ENCODE measurements at places on chromosomes 4 and X.

DNA sequence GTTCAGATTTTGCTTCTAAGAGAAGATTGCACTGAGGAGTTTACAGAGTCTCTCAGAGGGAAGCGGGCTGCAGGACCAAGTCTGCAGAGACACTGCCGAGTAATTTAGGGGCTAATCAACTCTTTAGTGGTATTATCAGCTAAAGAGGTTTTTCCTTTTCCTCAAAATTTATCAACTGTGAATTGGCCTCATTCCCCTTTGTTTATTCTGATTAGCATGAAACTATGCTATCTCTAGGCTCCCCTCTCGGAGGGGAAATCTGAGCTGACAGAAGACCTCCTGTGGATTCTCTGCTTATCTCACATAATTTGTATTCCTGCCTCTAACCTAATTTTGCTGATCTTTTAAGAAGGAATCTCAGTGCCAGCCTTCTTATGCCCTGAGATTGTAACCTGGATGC lies 201.0 kb downstream of the DCTD start:
- DNase-seq: no peak

DNA sequence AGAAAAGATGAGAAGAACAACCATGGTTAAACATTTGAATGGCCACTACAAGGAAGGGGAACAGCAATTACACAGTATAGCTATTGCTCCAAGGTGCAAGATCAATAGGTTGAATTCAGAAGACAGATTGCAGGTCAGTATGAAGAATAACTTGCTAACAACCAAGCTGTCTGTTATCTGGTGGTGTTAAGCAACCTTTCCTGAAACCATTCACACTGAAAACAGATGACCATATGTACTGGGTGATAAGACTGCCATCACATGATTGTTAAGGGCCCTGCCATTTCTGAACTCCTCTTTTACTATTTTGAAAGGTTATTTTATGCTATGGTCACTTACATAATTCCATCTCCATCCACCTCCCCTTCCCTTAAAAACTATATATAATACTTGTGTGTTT lies 6.8 kb downstream of the GABRA3 start:
- no peak for DNase-seq

- no peak for DNase-seq
These were observed 29.8 kb upstream of the KLF3 start for GRCh38 chr4:38634047-38634759.

DNA sequence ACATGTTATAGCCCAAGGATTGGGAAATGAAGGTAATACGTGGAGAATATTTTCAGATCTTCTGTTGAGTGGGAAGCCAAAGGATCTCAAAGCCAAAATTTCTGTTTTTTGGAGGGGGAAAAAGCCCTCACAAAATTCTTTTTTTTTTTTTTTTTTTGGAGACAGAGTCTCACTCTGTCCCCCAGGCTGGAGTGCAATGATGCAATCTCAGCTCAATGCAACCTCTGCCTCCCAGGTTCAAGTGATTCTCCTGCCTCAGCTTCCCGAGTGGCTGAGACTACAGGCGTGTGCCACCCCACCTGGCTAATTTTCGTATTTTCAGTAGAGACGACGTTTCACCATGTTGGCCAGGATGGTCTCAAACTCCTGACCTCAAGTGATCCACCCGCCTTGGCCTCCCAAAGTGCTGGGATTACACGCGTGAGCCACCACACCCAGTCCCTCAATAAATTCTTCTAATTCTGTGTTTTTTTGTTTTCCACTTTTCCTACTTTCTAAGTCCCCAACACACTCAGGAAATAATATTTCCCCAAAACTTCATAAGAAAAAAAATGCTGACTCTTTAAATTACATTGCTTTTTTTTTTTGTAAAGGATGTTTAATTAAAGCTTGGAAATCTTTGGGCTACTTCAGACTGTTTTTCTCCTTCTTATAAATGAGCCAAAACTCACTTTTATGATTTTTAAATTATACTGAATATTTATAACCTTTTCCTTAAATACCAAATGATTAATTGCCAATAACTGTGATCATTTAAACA lies 51.6 kb downstream of the RPS3A start:
- no peak for DNase-seq

- DNase-seq: no peak
These were observed 181.0 kb upstream of the EOLA2 start for GRCh38 chrX:150119323-150119722.

- DNase-seq: no peak
These were observed 595.3 kb downstream of the BCOR start for GRCh38 chrX:39502486-39502885.

DNA sequence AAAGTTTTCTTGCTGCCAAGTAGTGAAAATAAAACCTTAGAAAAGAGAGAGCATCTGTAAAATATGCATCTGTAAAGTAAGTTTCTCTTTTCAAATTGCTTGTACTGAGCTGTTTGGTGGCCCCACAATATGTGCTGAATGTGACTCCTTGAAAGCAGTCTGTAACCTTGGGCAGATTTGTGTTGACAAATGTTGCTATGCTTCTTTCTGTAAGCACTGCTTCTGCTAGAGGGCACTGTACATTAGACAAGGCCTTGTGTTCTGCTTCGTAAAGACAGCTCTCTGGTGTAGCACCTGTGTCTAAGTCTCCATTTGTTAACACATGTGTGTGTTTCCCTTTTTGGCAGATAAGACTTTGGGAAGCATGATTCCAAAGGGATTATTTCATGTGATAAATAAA lies 56.6 kb upstream of the NRK start:
- DNase-seq: no peak

GRCh38 chr4:185712350-185713024 lies 99.5 kb downstream of the SORBS2 start:
- DNase-seq: no peak

GRCh38 chr4:160184884-160185283 lies 1082.0 kb downstream of the RAPGEF2 start:
- no peak for DNase-seq

DNA sequence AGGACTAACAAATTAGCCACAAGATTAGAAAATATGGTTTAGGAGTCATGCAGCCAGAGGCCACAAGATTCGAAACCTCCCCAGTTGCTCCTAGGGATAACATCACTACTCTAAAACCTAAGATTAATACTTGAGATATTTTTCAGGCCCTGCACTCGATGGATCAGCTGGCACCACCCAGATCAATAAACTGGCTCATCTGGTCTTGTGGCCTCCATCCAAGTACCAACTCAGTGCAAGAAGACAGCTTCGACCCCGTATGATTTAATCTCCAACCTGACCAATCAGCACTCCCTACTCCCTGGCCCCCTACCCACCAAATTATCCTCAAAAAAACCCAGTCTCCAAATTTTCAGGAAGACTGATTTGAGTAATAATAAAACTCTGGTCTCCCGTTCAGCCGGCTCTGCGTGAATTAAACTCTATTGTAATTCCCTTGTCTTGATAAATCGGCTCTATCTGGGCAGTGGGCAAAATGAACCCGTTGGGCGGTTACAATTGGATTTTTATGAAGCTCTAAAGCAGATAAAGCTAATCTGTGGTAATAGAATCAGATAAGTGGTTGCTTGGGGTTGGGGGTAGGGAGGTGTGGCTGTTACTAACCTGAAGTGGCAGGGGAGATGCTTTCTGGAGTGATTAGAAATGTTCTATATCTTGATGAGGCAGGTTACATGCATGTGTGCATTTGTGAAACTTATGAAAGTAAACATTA lies 91.8 kb upstream of the ATXN3L start:
- DNase-seq: no peak

GRCh38 chrX:136755411-136755810 lies 25.3 kb downstream of the ARHGEF6 start:
- DNase-seq: no peak

GRCh38 chr4:139559089-139559479 lies 3.1 kb upstream of the SETD7 start:
- DNase-seq: no peak

DNA sequence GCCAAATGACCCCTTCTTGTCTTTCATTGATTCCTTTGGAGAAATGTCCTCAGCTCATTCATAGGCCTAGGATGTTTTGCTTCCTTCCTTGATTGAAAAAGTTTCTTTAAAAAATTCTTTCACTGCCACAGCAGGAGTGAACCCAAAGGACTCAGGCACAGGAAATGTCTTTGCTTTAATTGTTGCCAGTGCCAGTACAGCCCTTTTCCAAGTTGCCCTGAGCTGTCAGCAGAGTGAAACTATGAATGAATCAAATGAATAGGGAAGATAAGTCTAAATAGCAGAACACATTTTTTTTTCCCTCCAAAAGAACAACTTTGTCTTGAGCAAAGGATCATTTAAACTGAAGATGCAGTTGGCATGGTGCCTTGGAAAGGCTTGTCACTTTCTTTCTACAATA lies 63.8 kb upstream of the SLC4A4 start:
- DNase-seq: no peak

DNA sequence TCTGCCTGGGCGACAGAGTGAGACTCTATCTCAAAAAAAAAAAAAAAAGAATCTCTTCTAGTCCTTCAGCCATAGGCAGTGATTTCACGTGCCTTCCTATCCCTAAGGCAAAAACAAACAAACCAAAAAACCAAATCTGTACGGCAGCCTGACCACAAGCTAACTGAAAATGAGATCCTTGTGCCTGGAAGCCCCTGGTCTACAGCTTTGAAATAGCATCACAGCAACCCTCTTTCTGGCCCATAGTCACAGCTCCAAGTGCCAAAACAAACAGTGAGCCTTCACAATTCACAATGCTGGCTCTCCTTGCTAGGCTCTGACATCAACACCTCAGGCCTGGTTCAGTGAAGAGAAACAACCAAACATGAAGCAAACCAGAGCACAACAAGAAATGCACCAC lies 46.1 kb downstream of the TMEM150C start:
- DNase-seq: no peak

DNA sequence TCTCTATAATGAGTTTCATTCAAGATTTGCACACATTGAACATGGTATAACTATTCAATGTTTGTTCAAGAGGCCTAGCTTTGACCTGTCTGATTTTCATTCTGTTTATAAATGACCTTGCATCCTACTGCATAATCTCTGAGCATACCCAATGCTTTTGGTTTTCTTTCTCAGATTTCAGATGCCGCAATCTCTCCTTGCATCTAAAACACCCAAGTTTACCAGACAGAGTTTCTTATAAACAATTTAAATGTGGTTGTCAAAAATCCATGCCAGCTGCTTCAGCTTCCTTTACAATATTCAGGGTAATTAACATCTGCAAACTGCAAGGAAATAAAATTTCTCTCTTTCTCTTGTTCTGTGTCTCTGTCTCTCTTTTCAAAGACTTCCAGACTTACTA lies 123.0 kb upstream of the PCDH18 start:
- no peak for DNase-seq

GRCh38 chr4:155785828-155786227 lies 27.0 kb downstream of the GUCY1B1 start:
- no peak for DNase-seq

GRCh38 chr4:128670513-128670912 lies 139.0 kb upstream of the JADE1 start:
- DNase-seq: no peak

- DNase-seq: no peak
These were observed 3.0 kb downstream of the NFKB1 start for GRCh38 chr4:102503831-102504786.

DNA sequence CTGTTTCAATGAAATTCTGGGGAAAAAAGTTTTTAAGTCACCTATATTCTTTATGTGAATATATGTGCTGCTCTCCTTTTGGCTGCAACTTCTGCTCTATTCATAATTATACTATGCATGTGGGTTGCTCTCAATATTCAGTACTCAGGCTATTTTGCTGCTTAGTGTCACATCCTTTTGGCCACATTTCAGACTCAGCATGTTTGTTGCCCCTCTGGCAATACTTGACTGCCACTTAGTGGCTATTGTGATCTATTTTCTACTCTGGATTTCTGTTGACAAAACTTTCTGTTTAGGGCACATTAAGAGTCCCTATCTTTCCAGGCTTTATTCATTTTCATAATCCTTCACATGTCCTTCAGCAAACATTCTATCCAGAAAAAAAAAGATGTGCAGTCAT lies 15.8 kb upstream of the CT45A1 start:
- DNase-seq: no peak

DNA sequence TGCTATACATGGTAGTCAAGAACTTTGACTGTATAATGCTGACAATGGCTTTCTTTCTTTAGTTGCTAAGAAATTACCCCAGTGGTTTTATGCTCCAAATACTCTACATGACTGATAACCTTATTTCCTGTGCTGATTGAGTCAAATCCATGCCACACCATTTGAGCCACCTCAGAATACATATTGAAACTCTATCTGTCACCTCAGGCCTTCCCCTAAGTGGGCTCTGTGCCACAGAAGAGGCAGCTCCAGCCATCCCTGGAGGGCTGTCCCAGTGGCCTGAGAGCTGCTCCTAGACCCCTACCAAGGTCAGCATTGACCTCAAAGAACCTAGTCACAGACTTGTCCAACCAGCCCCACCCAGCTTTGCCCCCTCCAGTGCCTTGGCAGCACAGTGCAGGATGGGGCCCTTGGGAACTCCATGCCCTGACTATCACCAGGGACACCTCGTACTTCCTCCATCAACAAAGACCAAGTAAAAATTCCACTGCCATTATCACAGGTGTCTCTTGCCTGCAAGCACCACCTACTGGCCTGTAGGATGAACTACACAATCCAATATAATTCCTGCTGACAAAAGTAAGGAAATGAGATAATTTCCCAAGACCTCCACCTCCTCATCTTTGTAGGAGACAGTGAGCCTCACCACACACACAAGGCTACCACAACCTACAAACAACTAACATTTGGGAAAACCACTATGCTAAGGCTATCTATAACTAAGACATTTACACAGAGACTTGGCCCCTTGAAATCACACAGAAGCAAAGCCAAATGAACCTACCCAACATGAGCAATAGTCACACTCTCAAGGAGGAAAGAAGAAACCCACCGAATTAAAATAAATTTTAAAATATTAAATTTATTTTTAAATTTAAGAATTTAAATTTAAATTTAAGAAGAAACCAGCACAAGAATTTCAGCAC lies 239.9 kb downstream of the NKX6-1 start:
- no peak for DNase-seq
